ENCODE measurements at places on chromosomes 4 and X. TPM values are rescaled to one million over a fixed set of nuclear protein-coding genes. Genes with fewer than 3 reads are reported as not detected.

C4orf50 gene
- total RNA-seq: 0.12 TPM

TBC1D14 gene
- 24.0 TPM for total RNA-seq

GRCh38 chr4:75142382-75142781 is 209.5 kb downstream of the PARM1 start:
- no peak overlapping the region for H3K4me3 ChIP-seq
- H3K27ac ChIP-seq: no peak overlapping the region
- H3K36me3 ChIP-seq: no peaks in the 10 kb centered on the region
- no peaks in the 10 kb centered on the region for H3K4me1 ChIP-seq
- H3K27me3 ChIP-seq: no peaks in the 10 kb centered on the region
- DNase-seq: no peak

GRCh38 chr4:21470535-21470934 is 478.0 kb downstream of the KCNIP4 start:
- H3K27me3 ChIP-seq: no peaks in the 10 kb centered on the region
- no peaks in the 10 kb centered on the region for H3K4me1 ChIP-seq
- no peaks in the 10 kb centered on the region for H3K36me3 ChIP-seq
- DNase-seq: no peak
- H3K27ac ChIP-seq: no peak overlapping the region

DNA sequence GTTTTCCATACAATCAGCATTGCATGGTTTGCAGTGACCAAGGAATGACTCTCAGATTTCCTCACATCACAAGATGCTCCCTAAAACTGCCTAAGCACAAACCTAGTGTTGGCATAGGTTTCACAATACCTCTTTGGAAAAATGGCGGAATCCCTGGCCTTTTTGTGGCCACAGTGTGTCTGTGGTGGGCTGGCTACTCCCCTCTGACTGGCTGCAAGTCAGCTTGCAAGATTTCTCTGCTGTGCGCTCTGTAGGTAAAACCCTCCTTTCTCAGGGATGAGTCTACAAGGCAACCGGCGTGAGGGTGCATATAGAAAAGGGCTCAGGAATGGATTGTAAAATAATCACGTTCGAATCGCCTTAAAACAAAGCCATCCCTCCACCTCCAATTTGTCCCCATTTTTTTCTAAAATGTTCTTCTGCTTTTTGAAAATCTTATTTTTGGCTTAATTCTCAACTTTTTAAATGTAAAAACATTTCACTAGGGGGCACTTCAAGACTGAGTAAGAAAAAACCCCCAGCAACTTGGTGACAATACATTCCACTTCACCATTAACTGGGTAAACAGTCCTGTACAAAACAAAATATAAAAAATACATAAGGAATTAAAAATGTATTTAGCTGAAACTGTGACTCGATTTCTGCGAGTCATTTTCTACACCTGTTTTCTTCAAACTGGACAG is 235.6 kb downstream of the STIM2 start:
- H3K4me3 ChIP-seq: no peak overlapping the region
- DNase-seq: no peak
- no peak overlapping the region for H3K27ac ChIP-seq

DNA sequence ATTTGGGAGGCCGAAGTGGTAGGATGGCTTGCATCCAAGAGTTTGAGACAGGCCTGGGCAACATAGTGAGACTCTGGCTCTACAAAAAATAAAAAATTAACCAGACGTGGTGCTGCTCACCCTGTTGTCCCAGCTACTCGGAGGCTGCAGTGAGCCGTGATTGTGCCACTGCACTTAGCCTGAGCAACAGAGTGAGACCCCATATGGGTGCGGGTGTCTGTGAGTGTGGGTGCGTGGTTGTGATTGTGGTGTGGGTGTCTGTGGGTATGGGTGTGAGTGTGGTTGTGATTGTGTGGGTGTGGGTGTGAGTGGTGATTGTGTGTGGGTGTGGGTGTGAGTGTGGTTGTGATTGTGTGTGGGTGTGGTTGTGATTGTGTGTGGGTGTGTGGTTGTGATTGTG is 114.6 kb downstream of the UBE2K start:
- no peaks in the 10 kb centered on the region for H3K4me1 ChIP-seq
- H3K36me3 ChIP-seq: no peaks in the 10 kb centered on the region
- H3K27me3 ChIP-seq: no peaks in the 10 kb centered on the region

- no peaks in the 10 kb centered on the region for H3K36me3 ChIP-seq
- H3K27ac ChIP-seq: no peak overlapping the region
- DNase-seq: no peak
- no peaks in the 10 kb centered on the region for H3K4me1 ChIP-seq
- H3K27me3 ChIP-seq: no peaks in the 10 kb centered on the region
Measured at GRCh38 chr4:166169111-166169510, 296.1 kb downstream of the TLL1 start.
